NCI-H226 (cell line): ENCODE measurements at places on chromosomes 16 and 17.

DNA sequence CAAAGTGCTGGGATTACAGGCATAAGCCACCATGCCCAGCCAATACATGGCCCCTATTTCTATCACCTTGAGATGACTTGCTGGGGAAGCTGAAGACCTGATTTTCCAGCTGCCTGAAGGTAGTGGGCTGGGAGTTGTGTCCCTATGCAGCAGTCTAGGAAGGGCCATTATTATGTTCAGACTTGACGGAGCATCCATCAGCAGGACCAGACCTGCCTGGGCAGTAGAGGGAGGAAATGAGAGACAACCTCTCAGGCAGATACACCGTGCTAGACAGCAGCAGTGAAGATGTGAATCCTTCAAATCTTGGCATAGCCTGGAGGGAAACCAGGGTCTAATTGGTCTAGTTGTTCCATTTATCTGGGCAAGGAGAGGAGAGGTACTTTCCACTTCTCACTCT is 35.6 kb upstream of the PHOSPHO1 start:
- no peak for DNase-seq

GRCh38 chr16:77322757-77323156 is 112.1 kb downstream of the ADAMTS18 start:
- no peak for DNase-seq

DNA sequence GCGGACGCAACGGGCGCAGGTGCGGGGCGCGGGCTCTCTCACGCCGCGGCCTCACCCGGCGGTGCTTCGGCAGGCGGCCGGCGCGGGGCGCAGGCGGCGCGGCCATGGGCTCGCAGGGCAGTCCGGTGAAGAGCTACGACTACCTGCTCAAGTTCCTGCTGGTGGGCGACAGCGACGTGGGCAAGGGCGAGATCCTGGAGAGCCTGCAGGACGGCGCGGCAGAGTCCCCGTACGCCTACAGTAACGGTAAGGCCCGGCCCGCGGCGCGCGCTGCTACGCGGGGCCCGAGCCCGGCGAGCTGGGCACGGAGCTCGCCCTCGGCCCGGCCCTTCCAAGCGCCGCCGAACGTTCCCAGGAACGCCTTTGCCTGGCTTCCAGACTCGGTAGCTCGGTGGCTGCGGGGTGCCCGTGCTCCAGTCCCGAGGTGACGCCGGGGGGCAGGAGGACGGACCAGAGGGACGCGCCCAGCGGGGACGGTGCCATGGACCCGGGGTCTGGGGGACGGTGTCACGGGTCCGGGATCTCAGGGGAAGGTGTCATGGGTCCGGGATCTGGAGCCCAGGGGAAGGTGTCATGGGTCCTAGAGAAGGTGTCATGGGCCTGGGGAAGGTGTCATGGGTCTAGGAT is 435 bp downstream of the RAB40C start:
- no peak for DNase-seq

- no peak for DNase-seq
Observed at GRCh38 chr16:22862046-22862445, 48.1 kb downstream of the HS3ST2 start.

- no peak for DNase-seq
Observed at GRCh38 chr16:49332589-49333258, 40.9 kb upstream of the C16orf78 start.

- DNase-seq = peak; percentile 11
Observed at GRCh38 chr16:54373534-54374520, 87.2 kb upstream of the IRX3 start.

GRCh38 chr16:75868636-75869632 is 142.6 kb upstream of the CPHXL start:
- no peak for DNase-seq

GRCh38 chr16:80372341-80372740 is 168.5 kb upstream of the DYNLRB2 start:
- no peak for DNase-seq

DNA sequence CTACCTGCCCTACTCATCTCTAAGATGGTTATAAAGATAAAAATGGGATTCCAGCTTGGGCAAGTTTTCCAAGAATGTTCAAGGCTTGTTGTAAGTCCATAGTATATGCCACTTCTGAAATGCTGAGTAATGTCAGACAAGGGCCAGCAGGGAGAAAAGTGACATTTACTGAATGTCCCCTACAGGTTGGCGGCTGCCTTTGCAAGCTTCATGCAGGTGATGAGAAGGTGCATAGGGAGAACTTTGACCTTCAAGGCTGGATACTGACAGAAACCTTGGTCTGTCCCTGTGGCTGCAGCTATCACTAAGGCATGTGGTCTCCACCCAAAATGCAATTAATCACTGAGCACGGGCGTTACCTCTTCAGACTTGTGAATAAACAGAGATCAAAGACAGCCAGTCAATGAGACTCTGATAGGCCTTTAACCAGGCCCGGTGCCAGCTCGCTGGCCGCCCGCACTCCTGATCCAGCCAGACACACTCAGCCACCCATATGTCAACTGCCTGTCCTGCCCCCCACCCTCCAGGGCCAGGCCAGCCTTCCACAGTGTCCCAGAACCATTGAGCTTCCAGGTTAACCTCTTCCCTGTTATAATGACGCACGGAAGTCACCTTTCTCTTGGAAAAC is 26.8 kb upstream of the AXIN2 start:
- DNase-seq = no peak

- DNase-seq = no peak
Observed at GRCh38 chr17:57033296-57033695, 51.8 kb upstream of the AKAP1 start.

GRCh38 chr16:31143694-31144148 is 6.1 kb downstream of the PRSS36 start:
- DNase-seq = no peak

GRCh38 chr16:56480776-56481467 is 29.6 kb downstream of the OGFOD1 start:
- DNase-seq = no peak

- no peak for DNase-seq
Observed at GRCh38 chr17:74744349-74744713, 4.1 kb upstream of the NHERF1 start.

- no peak for DNase-seq
Observed at GRCh38 chr16:10300905-10301304, 85.0 kb upstream of the ATF7IP2 start.

DNA sequence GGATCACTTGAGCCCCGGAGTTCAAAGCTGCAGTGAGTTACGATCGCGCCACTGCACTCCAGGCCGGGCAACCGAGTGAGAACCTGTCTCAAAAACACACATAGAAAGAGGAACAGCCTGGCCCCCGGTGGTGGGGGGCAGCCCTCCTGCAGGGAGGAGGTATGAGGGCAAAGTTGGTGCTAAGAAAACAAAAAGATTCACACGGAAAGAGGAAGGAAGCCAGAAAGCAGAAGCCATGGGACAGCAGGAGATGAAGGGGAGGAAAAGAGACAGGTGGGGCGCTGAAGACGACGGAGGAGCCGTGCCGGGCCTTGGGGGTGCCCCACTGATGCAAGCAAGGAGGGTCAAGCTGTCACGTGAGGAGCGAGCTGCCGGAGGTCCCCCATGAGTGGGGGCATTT is 8.2 kb upstream of the C16orf74 start:
- DNase-seq = no peak

- no peak for DNase-seq
Observed at GRCh38 chr16:83586461-83587200, 221.1 kb upstream of the HSBP1 start.

- DNase-seq = no peak
Observed at GRCh38 chr17:7016886-7017826, 4.7 kb downstream of the RNASEK start.

GRCh38 chr17:1041746-1042145 is 44.8 kb downstream of the TIMM22 start:
- DNase-seq = no peak

- DNase-seq = no peak
Observed at GRCh38 chr16:85830821-85831220, 31.3 kb downstream of the COX4I1 start.

DNA sequence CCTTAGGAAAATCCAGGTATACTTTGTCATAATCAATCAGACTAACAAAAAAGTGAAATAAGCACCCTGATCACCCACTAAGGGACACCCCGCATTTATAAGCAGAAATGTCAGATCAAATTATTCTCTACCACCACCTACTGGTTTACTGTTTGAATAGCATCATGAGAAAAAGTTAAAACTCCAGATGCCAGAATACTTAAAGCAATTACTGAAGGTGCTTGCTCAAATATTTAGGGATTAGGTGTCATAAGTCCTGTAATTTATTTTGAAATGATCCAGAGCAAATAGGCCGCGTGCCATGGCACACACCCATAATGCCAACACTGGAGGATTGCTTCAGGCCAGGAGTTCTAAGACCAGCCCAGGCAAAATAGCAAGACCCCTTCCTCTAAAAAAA is 2.3 kb downstream of the TOP2A start:
- peak; percentile 6 for DNase-seq

- no peak for DNase-seq
Observed at GRCh38 chr16:83686726-83687125, 121.1 kb upstream of the HSBP1 start.

DNA sequence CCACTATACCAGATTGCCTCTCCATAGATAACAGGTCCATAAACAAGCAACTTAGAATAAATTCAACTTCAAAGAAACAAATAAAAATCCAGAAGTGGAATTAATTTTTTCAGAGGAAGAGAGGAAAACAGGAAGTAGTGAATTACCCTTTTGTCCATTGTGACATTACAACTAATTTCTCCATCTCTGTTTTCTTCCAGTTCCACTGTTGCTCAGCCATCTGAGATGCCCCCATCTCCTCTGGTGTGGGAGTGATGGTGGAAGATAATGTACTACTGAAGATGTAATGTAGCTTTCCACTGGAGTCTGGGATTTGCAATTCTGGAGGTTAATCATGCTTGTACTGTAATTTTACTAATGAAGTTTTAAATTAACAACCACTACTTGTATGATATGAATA is 124.6 kb upstream of the TMEM97 start:
- DNase-seq = no peak

DNA sequence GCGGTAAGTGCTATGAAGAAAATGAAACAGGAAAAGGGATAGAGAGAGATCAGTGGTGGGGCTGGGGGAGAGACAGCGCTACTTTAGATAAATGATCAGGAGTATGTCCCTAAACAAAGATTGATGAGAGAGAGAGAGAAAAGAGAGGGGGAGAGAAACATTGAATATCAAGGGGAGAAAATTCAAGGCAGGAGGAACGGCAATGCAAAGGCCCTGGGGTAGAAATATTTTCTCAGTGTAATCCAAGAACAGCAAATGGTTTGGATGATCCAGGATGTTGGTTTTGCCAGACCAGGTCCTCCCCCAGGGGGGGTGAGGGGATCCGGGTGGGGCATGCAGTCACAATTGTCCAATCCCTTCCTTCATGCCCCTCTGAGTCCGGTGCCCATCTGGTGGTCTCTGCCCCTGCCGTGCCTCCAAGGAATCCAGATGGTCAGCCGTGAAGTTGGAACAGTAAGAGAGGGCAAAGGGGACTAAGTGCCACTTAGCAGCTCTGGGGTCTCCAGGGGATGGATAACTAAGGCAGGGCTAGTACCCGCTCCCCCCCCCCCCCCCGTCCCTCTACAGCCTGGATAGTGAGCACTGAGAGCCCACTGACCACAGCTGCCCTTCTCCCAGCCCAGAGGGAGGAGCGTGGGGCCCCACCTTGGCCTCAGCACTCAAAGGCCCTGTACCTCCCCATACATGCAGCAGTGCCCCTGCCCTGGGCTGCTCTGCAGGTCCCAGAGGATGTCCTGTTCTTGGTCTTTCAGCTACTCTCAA is 43.7 kb downstream of the TMEM132E start:
- no peak for DNase-seq
